ENCODE measurements at places on chromosomes 6 and 20. TPM values are rescaled to one million over a fixed set of nuclear protein-coding genes. Genes with fewer than 3 reads are reported as not detected.

DNA sequence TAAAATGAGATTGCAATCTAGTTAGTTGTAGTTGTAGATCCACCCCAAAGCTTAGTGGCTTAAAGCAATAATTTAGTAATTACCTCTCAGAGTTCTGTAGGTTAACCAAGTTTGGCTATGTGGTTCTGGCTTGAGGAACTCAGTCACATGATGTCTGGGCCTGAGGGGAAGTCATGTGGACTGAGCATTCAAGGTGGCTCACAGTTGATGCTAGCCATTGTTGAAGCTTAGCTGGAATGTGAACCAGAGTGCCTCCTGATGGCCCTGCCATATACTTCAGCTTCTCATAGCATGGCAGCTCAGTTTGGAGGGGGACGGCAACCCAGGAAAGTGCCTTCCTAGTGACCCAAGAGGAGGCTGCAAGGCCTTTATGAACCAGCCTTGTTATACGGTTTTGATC is 263.2 kb upstream of the RNF217 start:
- DNase-seq, result no peak

- peak; percentile 63 for DNase-seq
Observed at GRCh38 chr6:43628393-43629103, 516 bp downstream of the GTPBP2 start.

DNA sequence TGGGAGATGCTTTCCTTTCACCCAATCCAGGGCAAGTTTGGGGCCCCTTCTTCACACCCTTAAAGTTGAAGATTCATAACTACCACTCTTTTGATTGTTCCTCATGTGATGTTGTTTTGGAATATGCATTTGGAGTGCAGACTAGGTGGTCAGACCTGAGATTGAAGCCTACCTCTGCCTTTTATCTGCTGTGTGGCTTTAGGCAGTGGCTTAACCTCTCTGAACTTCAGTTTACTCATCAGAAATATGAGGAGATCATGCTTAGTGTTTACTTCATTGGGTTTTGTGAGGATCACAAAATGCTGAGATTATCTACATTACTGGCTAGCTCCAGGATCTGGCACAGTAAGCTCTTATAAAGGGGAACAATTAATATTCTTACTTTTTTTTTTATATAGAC is 26.4 kb upstream of the TCP11 start:
- no peak for DNase-seq

DNA sequence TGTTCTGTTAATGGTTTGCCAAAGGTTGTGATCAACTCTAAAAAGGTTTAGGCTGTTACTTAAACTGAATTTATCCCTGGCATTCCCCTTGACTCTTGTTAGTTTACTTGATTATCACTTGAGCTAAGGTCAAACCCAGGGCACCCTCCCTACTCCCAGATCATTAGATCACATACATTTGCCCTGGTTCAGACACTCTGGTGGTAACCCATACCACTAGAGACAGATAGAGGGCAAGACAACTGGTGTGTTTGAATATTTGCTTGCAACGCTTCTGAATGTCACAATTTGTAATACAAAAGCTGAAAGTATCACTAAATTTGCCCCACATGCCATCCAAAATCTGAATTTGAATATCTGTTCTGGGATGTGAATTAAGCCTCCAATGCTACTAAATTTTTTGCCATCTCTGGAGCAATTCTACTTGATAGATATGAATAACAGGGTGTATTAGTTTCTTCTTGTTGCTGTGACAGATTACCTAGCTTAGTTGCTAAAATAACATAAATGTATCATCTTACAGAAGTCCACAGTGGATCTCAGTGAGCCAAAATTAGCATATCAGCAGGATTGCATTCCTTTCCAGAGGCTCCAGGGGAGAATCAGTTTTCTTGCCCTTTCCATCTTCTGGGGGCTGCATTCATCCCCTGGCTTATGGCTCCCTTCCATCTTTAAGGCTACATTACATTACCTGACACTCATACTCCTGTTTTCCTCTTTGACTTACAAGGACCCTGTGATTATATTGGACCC is 45.4 kb downstream of the FIG4 start:
- no peak for DNase-seq

DNA sequence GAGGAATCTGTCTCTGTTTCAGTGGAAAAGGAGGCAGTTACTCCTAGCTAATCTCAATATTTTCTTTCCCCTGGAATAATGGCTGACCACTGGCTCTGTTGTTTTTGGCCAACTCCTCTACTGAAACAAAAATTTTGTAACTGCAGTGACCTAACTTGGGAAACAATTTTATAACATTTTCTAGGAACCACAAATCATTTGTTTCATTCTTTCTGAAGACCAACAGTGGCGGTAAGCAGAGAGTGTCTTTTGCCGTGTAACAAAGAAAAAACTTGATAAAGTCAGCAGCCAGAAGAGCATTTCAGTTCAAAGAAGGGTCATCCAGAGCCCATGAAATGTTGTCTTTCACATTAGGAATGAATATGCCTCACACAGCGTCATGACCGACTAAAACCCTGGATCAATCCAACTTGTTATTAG is 11.8 kb upstream of the BFSP1 start:
- no peak for DNase-seq

- no peak for DNase-seq
Observed at GRCh38 chr6:75642311-75642710, 40.6 kb downstream of the SENP6 start.

GRCh38 chr6:52632011-52632410 is 38.9 kb upstream of the TMEM14A start:
- no peak for DNase-seq

- DNase-seq, result no peak
Observed at GRCh38 chr6:18692929-18693685, 306.0 kb downstream of the RNF144B start.

GRCh38 chr6:128240024-128240428 is 280.4 kb downstream of the PTPRK start:
- DNase-seq, result no peak

- no peak for DNase-seq
Observed at GRCh38 chr20:20318365-20319161, 49.3 kb upstream of the INSM1 start.

- no peak for DNase-seq
Observed at GRCh38 chr6:105726902-105727655, 324.2 kb upstream of the PREP start.

DNA sequence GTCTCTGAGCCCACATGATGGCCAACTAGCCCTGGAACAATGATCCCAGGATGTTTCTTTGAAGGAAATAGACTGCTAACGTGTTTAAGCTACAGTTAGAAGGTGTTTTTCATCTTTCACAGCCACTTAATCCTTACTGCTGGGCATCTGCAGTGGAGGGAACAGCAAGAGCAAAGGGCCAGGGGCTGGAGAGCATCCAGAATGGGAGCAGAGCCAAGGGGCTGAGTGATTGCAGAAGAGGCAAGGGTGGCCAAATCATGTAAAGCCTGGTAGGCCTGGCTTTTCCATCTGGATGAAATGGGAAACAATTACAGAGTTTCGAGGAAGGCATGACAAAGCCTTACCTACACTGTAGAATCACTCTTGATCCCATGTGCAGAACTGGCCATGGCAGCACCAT is 18.7 kb upstream of the LAMP5 start:
- no peak for DNase-seq

- no peak for DNase-seq
Observed at GRCh38 chr6:143276436-143276835, 174.1 kb downstream of the ADAT2 start.

DNA sequence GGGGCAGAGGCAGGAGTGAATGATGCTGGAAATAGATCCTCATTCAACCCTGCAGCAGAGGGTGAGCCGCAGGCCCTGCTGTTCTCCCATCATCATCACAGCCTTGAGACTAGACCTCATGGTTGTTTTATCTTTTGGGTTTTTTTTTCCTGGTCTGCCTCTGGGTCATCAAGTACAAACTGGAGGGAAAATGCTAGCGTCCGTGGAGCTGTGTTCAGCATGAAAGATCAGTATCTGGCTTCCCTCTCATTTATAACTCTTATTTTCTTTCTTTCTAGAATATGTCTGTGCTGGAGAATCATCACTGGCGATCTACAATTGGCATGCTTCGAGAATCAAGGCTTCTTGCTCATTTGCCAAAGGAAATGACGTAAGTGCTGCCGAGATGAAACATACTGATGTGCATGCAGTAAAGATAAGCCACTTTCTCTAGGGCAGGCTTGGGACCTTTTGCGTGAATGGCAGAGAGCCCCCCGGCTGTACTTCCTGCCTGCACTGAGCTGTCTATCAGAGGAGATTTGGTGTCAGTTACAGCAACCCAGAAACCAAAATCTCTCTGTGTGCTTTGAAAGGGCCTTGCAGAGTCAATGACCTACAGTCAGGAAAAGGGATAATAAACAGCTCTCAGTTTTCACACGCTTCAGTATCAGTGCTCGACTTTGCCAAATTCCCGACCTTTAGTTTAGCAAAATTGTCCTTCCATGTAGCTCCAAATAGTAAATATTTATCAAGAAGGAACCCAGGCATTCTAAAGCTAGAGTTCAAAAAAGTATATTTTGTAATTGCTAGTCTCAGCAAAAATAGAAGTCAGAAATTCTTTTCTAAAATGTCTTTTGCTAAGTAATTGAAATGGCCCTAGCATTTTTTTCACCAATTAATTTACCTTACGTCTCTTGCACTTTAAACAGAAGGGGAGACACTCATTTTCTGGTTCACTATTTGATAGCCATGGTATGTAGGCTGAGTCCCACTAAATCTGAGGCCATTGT is 76.3 kb downstream of the MTFR2 start:
- DNase-seq, result peak; percentile 20

- DNase-seq, result no peak
Observed at GRCh38 chr6:28657381-28657768, 131.7 kb downstream of the GPX5 start.

- DNase-seq, result no peak
Observed at GRCh38 chr20:1663917-1664316, 6.3 kb upstream of the SIRPG start.

GRCh38 chr6:21348504-21349195 is 244.9 kb upstream of the SOX4 start:
- no peak for DNase-seq

DNA sequence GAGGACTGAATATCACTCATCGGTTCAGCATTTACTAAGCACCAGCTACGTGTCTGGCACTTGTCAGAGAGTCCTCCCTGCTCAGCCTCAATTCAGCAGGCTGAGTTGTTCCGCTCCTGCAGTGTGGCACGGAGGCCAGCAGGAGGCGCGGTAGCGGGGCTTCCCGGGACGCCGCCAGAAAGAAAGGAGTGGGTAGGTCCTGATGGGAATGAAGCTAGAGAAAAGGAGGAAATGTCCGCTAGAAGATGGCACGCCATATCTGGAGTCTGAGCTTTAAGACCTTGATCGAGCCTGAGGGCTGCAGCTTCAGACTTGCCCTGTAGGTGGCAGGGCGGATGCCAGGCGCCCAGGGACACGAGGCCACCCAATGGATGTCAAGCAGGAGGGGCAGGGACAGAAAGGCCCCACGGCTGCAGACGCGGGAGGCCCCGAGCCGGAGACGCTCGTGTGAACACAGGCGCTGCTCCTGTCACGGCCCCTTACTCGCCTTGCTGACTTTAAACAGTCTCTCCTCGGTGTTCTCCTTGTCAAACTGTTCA is 18.7 kb downstream of the SERPINB6 start:
- DNase-seq, result peak; percentile 89

GRCh38 chr20:59137532-59137931 is 26.1 kb upstream of the ZNF831 start:
- DNase-seq, result peak; percentile 94

DNA sequence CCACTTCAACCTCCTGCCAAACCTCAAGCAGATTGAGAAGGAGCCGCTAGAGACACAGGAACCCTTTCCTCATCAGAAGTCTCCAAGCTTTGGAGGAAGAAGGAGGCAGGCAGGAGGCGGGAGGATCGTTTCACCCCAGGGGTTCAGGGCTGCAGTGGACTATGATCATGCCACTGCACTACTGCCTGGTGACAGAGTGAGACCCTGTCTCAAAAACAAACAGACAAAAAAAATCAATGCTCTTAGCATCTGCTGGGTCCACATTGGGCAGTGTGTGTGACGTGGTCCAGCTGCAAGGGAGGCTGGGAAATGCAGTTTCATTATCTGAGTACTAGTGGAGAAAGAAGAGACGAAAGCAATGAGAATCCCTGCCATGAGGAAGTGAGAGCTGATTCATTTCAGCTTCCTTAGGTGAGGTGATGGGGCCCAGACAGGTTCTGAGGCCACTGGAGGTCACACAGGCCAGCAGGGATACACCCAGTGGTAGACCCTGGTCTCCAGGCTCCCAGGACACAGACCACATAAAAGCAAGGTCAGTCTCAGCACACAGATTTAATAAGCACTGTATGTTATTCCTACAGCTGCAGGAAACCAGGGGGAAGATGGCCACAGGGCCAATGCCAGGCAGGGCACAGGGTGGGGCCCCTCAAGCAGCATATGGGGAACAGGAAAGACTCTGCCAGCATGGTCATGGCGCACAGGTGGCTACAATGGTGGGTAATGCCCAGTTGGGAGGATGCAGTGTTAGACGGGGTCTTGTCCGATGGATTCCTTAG is 4.3 kb downstream of the GFRA4 start:
- DNase-seq, result no peak

GRCh38 chr6:157020881-157021343 is 243.7 kb downstream of the ARID1B start:
- DNase-seq, result peak; percentile 62

NHLRC1 gene
- total RNA-seq, result 2.5 TPM

BPIFA3 gene
- total RNA-seq, result not detected

MTFR2 gene
- total RNA-seq, result 2.2 TPM

TMEM244 gene
- total RNA-seq, result not detected

TRIM10 gene
- total RNA-seq, result 3.9 TPM

TFAP2D gene
- total RNA-seq, result not detected

CLIC5 gene
- 72.8 TPM for total RNA-seq

SGK2 gene
- total RNA-seq, result 80.2 TPM

C6orf52 gene
- 0.69 TPM for total RNA-seq
